IMR-90 (cell line): ENCODE measurements at places on chromosomes 2 and 18. TPM values are rescaled to one million over a fixed set of nuclear protein-coding genes. Genes with fewer than 3 reads are reported as not detected.

GRCh38 chr18:57446322-57446721 lies 11.1 kb downstream of the ONECUT2 start:
- H3K27ac ChIP-seq, result no peak overlapping the region
- no peaks in the 10 kb centered on the region for H3K36me3 ChIP-seq
- no peak overlapping the region for H3K4me3 ChIP-seq
- no peaks in the 10 kb centered on the region for H3K4me1 ChIP-seq

- peak overlapping the region; percentile 79 for H3K27ac ChIP-seq
- no peaks in the 10 kb centered on the region for H3K36me3 ChIP-seq
- H3K4me3 ChIP-seq, result no peak overlapping the region; the same call in 1 of the 2 replicates
- DNase-seq, result peak; percentile 68
- no peaks in the 10 kb centered on the region for H3K27me3 ChIP-seq
- peaks cover 29% of the 10 kb centered on the region for H3K4me1 ChIP-seq
These were observed 19.1 kb upstream of the SLC20A1 start for GRCh38 chr2:112626604-112627059.

The SLC4A3 gene
- total RNA-seq, result 0.90 and 1.1 TPM in 2 replicates

GRCh38 chr2:215536510-215536909 lies 100.6 kb upstream of the FN1 start:
- H3K4me3 ChIP-seq, result no peak overlapping the region
- peak; percentile 25 for DNase-seq
- H3K4me1 ChIP-seq, result peaks cover 11% of the 10 kb centered on the region
- H3K36me3 ChIP-seq, result no peaks in the 10 kb centered on the region
- peak overlapping the region; percentile 70; the same call in 1 of the 2 replicates for H3K27ac ChIP-seq

DNA sequence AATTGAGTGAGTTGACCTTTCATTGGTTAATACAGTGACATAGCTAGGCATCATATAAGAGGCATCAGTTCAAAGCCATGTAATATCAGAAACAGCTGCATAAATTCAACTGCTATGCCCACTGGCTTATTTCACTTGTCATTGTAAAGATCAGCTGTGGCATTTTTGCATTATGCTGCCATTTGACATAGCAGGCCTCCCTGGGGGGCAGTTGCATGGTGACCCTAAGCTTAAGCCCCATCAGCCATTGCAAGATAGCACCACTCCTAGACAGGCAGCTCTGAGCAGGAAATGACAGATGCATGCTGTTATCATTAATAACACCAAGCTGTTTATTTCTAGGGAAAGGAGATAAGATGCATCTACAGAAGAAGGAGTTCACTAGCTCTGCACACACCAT lies 233.4 kb upstream of the CNTNAP5 start:
- H3K36me3 ChIP-seq, result no peaks in the 10 kb centered on the region
- H3K27ac ChIP-seq, result no peak overlapping the region
- no peaks in the 10 kb centered on the region for H3K4me1 ChIP-seq
- DNase-seq, result no peak

DNA sequence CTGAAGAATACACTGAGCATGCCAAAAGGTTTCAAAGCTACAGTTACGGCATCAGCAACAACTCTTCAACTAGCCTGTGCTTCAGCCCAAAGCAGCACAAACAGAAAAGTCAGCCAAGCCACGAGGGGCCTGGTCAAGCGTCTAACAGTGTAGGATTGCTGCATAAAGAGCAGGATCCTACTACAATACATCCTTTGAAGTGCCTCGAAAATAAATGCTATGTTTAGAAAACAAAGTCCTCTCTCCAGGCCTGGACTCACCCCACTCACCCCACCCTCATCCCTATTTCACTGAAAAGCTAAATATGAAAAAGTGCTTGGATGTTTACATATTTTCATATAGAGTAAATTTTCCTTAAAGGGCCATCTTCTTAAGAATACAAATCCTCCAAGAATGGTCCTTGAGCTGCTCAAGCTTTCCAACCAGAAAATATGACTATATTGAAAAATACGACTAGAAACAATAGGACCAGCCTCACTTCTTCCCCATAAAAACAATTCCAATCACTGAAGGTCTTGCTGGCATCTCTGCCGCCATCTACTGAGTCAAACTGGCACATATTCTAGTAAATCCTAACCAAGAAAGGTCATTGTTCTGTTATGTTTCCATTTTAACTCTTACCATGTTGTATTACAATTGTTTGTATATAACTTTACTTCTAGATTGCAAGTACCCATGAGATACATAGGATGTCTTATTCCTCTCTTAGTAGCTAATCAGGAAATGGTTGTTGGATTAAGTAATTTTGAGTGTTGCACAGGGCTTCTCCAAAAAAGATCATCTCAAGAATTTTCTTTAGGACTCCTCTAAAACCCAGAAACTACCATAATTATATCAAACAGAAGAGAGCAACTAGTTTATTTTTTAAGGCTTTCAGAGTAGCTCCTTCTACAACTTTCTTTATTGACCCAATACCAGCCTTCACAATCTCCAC lies 63.6 kb downstream of the CLHC1 start:
- H3K27ac ChIP-seq, result peak overlapping the region; percentile 59
- no peaks in the 10 kb centered on the region for H3K27me3 ChIP-seq
- H3K4me1 ChIP-seq, result peaks cover 24% of the 10 kb centered on the region
- no peaks in the 10 kb centered on the region for H3K36me3 ChIP-seq

DNA sequence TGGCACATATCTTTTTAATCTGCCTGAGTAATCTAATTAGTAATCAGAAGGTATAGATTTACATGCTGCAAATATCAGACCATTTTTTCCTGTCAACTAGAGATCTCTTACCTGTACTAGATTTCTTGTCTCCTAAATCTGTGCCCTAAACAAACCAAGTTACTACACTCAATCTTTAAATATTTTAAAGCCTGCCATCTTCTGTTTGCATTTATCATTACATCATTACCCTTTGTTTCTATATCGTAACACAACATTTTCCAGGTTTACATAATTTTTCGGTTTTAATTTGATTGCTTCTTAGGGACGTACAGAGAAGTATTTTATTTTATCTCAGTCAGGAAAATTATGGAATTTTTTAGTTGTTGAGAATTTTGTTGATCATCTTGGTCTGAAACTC lies 25.7 kb downstream of the PSMA8 start:
- no peak overlapping the region for H3K4me3 ChIP-seq
- H3K4me1 ChIP-seq, result no peaks in the 10 kb centered on the region
- H3K27me3 ChIP-seq, result peaks cover 1% of the 10 kb centered on the region; the same call in 1 of the 2 replicates
- no peak for DNase-seq
- no peak overlapping the region for H3K27ac ChIP-seq

The APOB gene
- under 0.01 TPM in 2 replicates for total RNA-seq

DNA sequence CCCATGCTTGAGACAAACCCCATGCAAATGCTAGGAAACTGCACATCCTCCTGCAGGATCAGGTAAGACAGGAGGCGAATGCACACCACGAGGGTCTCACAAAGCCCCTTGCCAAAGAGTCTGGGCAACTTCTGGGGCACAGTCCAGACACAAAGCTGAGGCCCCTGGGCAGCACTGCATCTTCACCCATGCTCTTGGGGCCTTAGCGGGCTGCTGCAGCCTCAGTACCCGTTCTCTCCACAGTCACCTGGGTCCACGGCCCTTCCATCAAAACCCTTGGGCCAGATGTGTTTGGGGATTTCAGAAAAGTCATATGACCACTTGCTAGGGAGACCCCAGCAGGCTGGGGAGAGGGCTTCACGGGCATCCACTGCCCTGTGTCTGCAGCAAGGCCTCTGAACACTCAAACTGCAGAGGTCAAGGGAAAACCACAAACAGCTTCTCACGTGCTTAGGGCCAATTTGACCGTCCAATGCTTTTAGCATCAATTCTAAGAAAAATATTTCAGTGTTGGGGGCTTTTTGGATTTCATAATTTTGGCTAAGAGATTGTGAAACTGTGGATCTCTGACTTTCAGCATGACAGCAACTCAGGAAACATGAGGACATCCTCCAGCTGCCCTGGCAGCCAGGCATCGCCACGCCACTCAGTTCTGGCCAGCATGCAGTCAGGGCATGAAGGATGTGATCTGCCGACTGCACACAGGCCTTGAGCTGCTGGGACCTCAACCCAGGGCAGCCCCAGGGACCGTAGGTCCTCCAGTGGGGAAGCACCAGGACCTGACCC lies 20.0 kb downstream of the PASK start:
- H3K4me3 ChIP-seq, result no peak overlapping the region
- no peaks in the 10 kb centered on the region for H3K4me1 ChIP-seq

DNA sequence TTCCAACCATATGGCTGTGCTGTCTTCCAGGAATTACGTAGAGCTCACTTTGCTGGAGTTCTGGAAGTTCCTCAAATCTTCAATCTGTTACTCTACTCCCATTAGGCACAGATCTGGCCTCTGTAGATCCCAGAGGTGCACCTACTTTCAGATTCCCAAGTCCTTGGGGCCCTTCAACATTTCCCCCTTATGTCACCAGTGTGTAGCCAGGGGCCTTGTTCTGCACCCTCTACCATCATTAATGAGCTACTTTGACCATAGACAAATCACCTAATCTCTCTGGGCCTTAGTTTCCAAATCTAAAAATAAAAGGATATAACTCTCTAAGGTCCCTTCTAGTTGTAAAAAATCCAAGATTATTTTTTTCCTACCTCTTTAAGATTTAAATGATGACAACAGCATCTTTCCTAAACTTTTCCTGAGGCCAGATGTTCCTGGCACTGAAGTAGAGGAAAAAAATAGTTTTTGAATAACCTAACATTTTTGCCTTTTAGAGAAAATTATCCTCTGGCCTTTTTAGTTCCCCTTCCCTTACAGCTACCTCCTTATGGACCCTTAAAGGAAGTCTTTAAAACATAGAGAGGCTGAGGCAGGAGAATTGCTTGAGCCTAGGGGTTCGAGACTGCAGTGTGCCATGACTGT lies 31.0 kb upstream of the WIPF1 start:
- no peaks in the 10 kb centered on the region for H3K27me3 ChIP-seq
- no peak for DNase-seq
- no peaks in the 10 kb centered on the region; the same call in 1 of the 2 replicates for H3K36me3 ChIP-seq
- peaks cover 12% of the 10 kb centered on the region for H3K4me1 ChIP-seq

DNA sequence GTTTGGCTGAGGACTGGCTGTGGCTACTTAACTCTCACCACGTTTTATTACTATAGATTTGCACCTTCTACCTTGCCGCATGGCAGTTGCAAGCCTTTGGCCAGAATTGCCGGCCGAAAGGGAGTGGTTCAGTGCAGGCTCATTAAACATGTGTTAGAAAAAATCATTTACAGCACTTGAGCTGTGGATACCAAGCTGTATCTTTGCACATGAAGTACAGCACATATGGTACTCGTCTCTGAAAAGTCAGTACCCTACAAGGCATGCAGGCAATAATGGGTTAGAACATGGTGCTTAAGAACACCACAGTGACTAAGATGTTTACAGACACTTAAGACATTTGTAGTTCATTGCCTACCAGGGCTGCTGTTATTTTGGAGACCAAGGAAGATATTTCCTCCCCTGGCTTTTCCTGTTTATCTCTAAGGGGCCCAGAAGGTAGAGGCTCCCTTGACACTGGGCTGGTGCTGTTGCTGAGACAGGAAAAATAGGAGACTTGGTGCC lies 103.1 kb downstream of the ZNF532 start:
- peaks cover 24% of the 10 kb centered on the region for H3K4me1 ChIP-seq
- H3K27ac ChIP-seq, result peak overlapping the region; percentile 79; the same call in 1 of the 2 replicates
- H3K4me3 ChIP-seq, result no peak overlapping the region
- H3K27me3 ChIP-seq, result no peaks in the 10 kb centered on the region
- DNase-seq, result peak; percentile 42

The GAREM2 gene
- 0.28 and 0.36 TPM in 2 replicates for total RNA-seq

- H3K36me3 ChIP-seq, result no peaks in the 10 kb centered on the region
- no peaks in the 10 kb centered on the region for H3K4me1 ChIP-seq
- H3K27ac ChIP-seq, result no peak overlapping the region
- no peak overlapping the region for H3K4me3 ChIP-seq
- peaks cover 2% of the 10 kb centered on the region; the same call in 1 of the 2 replicates for H3K27me3 ChIP-seq
- peak; percentile 29 for DNase-seq
These were observed 183.6 kb upstream of the MGAT5 start for GRCh38 chr2:134070281-134070741.

The TEKT4 gene
- not detected in 2 replicates for total RNA-seq

GRCh38 chr2:54021702-54022101 lies 50.9 kb upstream of the PSME4 start:
- H3K27ac ChIP-seq, result no peak overlapping the region
- H3K36me3 ChIP-seq, result 0 out of 2 replicates have a peak, but pooled peaks cover 2% of the 10 kb centered on the region
- no peaks in the 10 kb centered on the region for H3K27me3 ChIP-seq
- DNase-seq, result no peak

The MC4R gene
- 0.18 and 0.28 TPM in 2 replicates for total RNA-seq

DNA sequence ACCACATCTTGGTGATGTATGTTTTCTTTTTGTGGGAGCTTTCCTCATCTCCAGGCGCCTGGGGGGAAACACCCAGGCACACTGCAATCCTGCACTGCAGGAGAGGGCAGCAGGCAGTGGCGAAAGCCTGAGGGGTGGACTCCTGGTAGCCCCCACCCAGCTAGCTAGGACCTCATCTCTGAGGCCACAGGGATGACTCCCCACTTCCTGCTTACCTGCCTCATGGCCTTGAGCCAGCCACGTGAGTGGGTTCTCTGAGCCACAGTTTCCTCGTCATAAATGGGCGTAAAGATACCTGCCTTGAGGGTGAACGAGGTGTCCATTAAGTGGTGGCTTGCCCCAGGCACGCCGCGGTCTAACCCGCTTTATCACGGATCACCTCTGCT lies 19.1 kb downstream of the TRAF3IP1 start:
- H3K36me3 ChIP-seq, result peaks cover 12% of the 10 kb centered on the region
- no peak overlapping the region for H3K4me3 ChIP-seq
- no peak for DNase-seq
- no peaks in the 10 kb centered on the region for H3K27me3 ChIP-seq

- DNase-seq, result peak; percentile 39
- no peaks in the 10 kb centered on the region for H3K27me3 ChIP-seq
- H3K27ac ChIP-seq, result no peak overlapping the region
These were observed 107.9 kb downstream of the ALPK2 start for GRCh38 chr18:58520969-58521368.

DNA sequence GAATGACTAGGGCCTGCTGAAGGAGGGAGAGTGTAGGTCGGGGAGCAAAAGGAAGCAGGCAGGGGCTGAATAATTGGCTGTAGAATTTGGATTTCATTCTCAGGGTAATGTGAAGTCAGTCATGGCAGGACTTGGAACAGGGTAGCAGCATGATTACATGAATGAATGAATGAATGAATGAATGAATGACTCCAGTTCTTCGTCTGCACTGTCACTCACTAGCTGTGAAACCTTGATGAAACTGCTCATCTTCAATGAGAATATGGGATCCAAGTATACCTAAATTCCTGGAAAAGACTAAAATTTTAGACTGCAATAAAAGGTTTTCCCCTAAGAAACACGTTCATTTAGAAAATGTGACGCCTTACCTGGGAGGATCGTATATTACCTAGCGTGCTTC lies 3.0 kb upstream of the RND3 start:
- H3K27me3 ChIP-seq, result no peaks in the 10 kb centered on the region
- no peak overlapping the region for H3K4me3 ChIP-seq
- DNase-seq, result no peak
- peaks cover 14% of the 10 kb centered on the region for H3K36me3 ChIP-seq
